Hematopoietic multipotent progenitor cell (in vitro differentiated cells): ENCODE measurements at places on chromosomes 7 and 10. TPM values are rescaled to one million over a fixed set of nuclear protein-coding genes. Genes with fewer than 3 reads are reported as not detected.
A peak's percentile ranks its signal among the peaks of the same experiment; 100 is the strongest.

Gene CUZD1
- 0.54 TPM for total RNA-seq

DNA sequence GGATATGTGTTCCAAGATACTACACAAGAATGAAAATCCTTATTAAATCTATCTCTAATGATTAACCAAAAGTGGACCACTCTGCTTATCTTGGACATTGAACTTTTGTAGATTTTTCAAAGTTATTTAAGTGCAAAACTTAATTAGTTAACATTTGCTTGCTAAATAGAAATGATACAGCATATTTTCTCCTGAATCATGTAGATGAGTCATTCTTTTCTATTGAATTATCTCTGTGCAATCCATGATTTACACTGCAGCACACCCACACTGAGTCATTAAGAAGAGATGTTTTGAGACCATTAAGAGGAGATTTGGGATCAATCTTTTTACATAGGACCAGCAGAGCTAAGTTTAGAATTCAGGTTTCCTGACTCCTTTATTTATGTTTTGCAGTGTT is 6.6 kb upstream of the ABCC2 start:
- peak; percentile 36 for DNase-seq

Gene BAIAP2L1
- total RNA-seq = under 0.01 TPM

- DNase-seq = no peak
Measured at GRCh38 chr7:33842150-33842549, 63.2 kb upstream of the BMPER start.
